ENCODE measurements at places on chromosomes 2 and 18.

DNA sequence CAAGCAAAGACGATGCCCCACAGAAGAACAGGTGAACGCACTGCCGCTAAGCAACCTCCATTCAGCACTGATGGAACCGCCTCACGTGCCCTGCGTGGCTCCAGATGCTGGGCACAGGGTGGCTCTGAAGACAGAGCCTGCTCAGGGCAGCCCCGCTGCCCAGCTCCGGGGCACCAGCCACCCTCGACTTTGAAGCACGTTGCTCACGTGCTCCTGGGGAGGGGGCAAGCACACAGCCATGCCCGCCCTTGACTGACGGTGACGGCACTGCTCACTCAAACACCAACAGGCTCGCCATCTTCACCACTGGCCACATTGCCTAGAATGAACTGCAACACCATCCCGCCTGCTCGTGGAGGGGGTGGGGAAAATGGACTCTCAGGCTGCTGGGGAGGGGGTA lies 251.3 kb downstream of the HDAC4 start:
- DNase-seq, result no peak

- no peak for DNase-seq
Observed at GRCh38 chr2:59996855-59997254, 556.6 kb downstream of the BCL11A start.

DNA sequence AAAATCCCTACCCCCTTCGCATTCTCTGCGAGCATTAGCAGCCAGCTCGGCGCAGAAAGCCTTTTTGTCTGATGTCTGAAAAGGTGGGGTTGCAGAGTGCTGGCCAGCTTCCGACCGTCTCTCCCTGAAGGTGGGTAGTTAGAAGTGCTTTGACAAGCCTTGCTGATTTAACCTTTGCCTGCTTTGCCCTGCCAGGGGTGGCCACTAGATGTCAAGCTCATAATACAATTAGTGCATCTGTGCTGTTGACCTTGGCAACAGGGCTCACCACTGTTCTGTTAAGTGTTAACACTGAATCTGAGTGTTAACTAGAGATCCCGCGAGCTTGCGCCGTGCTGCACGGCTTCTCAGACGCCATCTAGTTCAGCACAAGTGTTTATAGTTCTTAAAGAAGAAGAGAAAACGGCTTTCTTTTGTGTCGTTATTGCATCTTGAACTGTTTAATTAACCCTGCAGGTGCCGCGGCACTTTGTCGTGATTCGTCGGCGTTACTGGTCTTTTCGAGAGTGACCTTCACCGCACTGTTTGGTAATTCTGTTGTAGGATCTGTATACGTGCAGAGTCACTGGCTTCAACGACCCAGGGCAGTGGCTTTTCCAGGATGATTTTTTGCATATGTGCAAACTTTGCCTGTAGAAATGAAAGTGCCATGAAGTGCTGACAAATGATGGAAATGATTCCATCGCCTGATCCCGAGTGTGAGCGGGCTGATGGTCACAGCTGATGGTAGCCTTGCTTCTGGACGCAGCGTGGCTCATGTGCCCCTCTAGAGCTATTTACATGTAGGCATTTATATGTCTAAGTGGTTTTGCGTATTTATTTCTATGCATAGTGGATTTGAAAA lies 5.5 kb downstream of the SALL3 start:
- DNase-seq, result no peak

DNA sequence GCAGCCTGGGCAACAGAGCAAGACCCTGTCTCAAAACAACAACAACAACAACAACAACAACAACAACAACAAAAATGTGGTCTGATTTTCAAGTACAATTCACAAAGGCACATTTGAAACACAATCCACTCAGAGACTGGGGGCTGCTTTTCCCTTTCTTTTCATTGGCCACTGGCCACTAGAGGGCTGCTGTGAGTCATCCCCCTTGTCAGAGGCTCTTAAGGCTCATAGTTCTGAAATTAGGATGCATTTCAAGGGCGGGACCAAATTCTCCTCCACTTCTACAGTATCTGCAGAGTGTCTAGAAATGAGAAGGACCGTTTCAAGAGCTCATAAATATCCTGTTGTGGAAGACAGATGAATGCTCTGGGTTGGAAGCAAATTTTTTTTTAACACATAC lies 285.4 kb downstream of the NRXN1 start:
- no peak for DNase-seq

- DNase-seq, result no peak
Observed at GRCh38 chr2:219142329-219142728, 18.3 kb downstream of the NHEJ1 start.

DNA sequence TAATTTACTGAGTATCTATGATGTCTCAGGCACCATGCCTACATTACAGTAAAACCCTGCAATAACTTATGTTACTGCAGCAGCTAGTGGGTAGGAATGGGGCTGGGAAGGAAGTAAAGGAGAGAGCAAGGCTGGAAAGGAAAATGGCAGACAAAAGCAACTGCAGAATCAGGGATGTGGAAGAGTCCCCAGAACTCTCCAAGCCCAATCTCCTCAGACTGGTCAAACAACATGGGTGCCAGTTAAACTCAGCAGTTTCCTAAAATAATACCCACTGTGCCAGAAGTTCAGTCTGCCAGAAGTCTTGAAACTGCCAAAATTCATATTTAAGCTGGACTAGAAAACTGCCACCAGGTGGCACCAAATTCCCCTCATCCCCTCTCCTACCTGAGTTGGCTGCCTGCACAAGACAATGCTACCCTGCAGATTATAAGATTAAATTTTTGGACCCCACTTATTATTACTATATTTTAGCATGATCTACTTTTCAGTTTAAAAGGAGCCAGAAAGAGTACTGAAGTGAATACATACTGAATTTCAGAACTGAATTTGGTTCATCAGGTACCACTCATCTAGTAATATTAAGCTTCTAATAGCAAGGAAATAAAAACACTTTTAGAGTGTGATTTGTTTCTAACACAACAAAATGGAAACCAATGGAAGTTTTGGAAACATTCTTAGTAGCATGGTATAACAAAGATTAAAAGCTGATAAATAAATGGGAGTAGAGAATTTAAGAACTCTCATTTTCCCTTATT lies 86.8 kb upstream of the DNER start:
- DNase-seq, result peak; percentile 72

- DNase-seq, result no peak
Observed at GRCh38 chr18:41226911-41227310, 728.1 kb upstream of the PIK3C3 start.

DNA sequence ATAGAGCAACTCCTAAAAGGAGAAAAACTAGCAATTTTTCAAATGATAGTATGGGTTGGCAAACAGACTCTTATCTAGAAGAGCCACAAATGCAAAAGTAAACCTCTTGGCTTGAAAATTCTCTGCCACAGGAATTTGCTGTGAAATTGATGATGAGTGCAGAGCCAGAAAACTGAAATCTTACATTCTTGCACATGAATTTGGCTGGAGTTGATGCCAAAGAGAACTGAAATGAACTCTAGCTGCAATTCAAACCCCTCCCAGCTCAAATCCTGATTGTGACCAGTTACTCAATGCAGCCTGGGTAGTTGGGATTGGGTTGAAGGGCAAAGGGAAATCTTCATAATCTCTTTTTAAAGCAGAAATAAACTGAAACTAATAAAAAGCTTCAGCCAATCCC lies 266.6 kb downstream of the PDE11A start:
- DNase-seq, result no peak

DNA sequence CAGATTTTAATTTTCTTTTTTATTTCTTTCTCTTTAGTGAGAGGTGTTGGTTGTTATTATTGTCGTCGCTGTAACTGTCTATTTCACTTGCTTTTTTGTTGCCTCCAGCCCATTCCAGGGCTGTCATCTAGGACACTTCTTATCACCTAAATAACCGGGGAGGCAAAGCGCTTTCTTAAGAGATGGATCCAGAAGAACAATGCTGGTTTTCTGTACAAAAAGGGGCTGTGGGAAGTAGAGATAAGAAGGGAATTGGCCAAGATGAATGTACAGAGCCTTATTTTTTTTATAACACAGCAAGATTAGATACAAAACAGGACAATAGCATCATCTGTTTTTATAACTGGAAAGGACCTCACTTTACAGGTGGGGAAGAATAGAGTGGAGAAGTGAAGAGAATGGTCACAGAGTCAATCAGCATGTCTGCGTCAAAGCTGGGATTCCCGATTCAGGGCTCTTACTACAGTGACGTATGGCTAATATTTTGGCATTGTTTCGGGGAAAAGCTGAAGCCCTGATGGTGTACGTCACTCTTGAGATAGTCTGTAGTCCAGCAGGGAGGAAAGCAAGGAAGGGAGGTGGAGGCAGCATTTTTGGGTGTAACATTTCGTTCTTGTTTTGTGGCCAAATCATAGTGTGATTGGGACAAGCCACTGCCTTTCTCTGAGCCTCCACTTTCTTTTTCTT lies 23.2 kb downstream of the IL1B start:
- DNase-seq, result no peak

DNA sequence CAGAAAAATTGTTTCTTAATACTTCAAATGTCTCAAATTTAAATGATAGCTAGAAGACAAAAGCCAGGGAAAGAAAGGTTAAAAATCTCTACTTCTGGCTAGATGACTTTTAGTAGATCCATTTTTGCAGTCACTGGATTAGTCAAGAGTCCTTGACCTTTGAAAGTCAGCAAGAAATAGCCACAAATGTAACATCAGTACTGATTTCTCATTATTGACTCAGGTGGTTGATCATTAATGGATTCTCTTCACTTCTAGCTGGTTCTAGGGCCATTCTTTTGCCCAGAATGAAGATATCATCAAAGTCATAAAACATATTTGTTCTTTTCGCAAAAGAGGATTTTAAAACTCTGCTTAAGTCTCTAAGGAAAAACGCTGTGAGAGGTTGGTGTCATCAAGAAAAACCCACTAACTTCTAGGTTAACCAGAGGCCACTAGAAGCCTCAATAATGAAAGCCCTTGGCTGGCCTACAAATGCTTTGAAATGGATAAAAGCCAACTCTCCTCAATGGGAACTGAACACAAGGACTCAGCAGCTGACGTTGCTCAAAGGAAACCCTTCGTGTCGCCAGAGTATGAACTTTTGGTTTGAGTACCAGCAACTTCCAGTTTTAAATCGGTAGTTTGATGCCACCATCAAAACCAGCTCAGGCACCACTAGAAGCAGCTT lies 66.3 kb downstream of the IRS1 start:
- DNase-seq, result no peak

- DNase-seq, result no peak
Observed at GRCh38 chr18:8117006-8117371, 492.2 kb upstream of the RAB12 start.

Measured in activated naive CD8-positive, alpha-beta T cell treated with anti-CD3 and anti-CD28 coated beads, Interleukin-2, amount 50 U/mL, for 24 hours (primary cell).